ENCODE measurements at places on chromosomes 6 and 20.

GRCh38 chr6:124482071-124482491, 480.2 kb upstream of the RNF217 start:
- no peak for DNase-seq

GRCh38 chr20:19808498-19808897, 50.4 kb downstream of the RIN2 start:
- no peak for DNase-seq

DNA sequence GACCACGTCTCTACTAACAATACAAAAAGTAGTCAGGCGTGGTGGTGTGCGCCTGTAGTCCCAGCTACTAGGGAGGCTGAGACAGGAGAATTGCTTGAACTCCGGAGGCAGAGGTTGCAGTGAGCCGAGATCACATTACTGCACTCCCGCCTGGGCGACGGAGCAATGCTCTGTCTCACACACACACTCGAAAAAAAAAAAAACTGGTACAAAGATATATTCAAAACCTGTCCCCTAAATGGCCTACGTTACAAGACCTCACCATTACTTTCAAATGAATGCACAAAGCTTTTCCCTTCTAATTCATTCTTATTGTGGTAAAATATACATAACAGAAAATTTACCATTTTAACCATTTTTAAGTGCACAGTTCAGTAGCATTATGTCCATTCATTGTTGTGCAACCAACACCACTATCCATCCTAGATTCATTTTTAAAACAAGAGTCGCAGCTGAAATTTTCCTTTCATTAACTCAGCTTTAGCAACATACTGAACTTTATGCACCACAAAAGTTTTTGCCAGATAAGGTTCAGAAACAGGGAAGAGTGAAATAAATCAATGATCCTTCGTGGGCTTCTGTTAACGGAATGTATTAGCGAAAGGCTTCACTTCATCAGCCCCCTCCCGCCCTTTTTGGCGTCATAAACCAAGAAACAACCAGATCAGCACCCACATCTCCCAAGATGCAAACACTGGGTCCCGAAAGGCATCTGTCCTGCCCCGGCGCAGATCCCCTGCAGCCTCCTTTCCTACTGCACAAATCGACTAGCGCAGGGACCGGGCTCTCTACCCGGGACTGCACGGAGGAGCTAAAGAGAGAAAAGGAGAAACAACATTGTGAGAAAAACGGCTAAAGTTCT, 825 bp upstream of the FAM135A start:
- no peak for DNase-seq

DNA sequence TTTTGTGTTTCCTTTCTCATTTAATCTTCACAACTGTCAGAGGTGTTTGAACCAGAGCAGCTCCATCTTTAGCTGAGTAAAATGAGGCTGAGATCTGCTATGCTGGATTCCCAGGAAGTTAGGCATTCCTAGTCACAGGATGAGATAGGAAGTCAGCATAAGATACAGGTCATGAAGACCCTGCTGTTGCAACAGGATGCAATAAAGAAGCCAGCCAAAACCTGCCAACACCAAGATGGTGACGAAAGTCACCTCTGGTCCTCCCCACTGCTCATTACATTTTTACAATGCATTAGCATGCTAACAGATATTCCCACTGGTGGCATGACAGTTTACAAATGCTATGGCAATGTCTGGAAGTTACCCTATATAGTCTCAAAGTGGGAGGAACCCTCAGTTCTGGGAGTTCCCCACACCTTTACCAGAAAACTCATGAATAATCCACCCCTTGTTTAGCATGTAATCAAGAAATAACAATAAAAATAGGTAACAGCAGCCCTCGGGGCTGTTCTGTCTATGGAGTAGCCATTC, 262.2 kb upstream of the FERMT1 start:
- DNase-seq = no peak

GRCh38 chr20:20772497-20773085, 60.1 kb upstream of the RALGAPA2 start:
- no peak for DNase-seq

GRCh38 chr6:56288347-56288746, 41.0 kb upstream of the COL21A1 start:
- no peak for DNase-seq

DNA sequence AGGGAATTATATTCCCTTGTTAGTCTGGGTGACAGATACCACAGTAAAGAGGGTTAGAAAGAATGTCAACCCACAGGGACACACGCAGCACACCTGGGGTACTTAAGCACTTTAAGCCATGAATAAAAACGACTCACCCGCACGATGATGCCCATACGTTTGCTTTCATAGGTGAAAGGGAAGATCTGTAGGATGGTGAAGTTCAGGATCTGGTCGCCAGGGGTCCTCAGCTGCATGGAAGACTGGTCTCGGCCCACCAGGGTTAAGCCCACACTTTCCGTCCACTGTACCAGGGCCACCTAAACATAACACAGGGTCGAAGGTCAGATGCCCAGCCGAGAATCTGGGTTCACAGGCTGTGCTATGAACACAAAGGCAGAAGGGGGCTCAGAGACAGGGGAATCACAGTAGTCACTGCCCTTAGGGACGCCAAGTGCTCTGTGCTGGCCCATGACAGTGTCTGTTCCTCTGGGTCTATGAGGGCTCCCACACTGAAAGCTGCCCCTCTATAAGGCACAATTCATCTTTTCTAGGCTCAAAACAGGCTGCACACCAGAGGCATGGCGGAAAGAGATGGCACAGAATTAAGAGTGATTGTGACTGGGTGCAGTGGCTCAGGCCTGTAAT, 96.8 kb upstream of the NFATC2 start:
- DNase-seq = peak; percentile 47

DNA sequence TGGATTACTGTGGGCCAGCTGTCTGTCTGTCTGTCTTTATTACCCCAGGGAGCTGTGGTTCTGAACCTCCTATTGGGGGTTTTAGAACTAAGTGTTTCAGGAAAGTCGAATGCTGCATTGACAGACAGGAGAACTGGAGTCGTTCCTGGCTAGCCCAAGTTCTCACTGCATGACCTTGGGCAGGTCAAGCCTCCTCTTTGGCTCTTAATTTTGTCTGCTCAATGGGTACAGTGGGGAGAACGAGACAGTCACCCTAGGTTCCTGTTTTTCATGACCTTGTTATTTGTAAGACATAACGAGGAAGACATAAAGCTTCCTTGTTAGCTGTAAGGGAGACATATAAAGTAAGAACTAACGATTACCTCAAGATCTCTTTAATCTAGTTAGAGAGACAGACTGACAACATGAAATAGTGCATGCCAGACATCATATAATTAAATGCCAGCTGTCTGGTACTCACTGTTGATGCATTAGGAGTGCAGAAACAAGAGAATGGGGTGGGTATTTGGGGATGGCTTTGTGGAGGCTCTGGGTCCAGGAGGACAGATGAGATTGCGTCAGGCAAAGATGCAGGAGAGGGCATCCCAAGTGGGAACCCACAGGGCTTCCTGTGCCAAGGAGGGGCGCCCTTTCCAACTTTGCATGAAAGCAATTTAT, 3.7 kb upstream of the CCDC167 start:
- no peak for DNase-seq

- DNase-seq = no peak
Measured at GRCh38 chr6:42104804-42105125, 37.7 kb downstream of the C6orf132 start.

DNA sequence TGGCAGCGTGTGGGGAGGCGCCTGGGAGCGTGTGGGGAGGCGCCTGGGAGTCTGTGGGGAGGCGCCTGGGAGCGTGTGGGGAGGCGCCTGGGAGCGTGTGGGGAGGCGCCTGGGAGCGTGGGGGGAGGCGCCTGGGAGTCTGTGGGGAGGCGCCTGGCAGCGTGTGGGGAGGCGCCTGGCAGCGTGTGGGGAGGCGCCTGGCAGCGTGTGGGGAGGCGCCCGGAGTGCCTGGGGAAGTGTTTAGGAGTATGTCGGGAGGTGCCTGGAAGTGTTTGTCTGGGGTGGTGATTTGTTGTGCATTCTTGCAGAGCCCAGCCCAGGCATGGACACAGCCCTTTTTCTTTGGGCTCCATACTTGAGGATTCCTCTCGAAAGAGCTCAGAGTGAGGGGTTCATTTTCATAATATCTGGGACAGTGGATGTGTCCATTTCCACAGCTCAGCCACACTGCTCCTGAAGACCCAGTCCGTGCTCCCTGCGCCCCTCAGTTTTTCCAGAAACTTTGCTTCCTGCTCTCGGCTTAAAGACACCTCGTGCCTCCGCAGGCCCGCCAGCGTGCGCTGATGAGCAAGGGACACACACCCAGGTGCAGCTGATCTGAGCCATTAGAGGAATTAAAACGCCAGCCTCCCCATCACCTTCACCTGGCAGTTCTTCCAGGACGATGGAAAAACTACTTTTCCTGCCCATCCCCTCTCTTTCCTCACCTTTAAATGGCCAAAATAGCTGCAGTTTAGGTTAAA, 172.2 kb upstream of the THBS2 start:
- no peak for DNase-seq

- no peak for DNase-seq
Measured at GRCh38 chr20:47927385-47927851, 142.1 kb upstream of the SULF2 start.

- no peak for DNase-seq
Measured at GRCh38 chr6:10033223-10033829, 381.5 kb downstream of the TFAP2A start.

GRCh38 chr6:93550551-93551276, 131.4 kb upstream of the EPHA7 start:
- no peak for DNase-seq

DNA sequence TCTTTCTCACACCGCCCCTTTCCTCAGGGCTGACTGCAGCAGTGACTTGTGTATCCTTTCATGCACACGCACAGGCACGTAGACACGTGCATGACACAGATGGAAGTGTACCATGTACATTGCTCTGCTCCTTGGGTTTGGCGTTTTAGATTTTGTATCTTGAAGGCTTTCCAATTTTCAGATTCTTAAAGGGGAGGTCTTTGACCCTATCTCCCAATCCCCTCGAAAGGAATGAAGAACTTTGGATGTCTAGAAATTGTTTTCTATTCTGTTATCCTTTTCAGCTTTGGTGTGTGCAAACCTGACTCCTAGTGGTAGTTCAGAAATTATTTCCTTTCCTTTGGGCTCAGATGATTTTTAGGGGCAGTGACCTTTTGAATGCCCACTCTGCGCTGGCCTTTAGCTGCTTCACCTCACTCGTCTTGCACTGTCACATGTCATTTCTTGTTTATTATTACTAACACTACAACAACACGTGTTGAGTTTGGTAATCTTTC, 63.0 kb downstream of the HIVEP1 start:
- DNase-seq = peak; percentile 4

GRCh38 chr6:159232751-159233150, 63.6 kb downstream of the FNDC1 start:
- no peak for DNase-seq

DNA sequence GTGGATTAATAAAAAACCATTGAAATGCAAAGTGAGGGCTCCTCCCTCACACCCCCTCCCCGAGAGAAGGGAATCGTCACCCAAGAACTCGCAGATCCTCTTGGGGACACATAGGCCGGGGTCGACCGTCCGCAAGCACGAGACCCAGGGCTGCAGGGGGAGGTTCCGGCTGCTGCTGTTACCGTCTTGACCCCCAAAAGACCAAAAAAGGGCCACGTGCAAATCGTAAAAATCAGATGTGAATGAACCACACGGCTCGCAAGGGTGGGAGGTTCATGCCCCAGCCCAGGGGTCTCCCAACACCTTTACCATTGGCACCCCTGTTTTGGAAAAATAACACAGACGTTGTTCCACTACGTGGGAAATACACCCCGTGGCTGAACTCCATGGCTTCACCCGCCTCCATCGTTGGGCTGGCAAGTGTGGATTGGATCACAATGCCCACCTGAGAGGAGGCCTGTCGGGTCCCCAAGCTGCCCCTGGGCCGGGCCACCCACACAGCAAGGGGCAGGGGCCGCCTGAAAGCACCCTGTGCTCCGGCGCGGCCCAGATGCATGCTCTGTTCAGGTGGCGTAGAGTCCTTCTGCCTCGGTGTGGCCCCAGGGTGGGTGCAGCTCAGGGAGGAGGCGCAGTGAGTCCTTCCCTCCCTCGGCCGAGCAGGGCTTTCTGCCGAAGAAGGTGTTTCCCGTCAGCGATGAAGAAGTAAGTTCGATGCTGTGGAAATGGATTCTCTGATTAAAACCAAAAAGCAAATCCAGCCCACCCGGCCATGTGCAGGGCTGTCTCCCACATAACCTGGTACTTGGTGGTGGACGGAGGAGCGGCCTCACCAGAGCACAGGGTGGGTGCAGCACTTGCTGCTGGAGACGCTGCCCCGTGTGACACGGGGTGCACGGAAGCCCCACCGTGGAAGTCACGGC, 85.0 kb downstream of the YTHDF1 start:
- DNase-seq = no peak

DNA sequence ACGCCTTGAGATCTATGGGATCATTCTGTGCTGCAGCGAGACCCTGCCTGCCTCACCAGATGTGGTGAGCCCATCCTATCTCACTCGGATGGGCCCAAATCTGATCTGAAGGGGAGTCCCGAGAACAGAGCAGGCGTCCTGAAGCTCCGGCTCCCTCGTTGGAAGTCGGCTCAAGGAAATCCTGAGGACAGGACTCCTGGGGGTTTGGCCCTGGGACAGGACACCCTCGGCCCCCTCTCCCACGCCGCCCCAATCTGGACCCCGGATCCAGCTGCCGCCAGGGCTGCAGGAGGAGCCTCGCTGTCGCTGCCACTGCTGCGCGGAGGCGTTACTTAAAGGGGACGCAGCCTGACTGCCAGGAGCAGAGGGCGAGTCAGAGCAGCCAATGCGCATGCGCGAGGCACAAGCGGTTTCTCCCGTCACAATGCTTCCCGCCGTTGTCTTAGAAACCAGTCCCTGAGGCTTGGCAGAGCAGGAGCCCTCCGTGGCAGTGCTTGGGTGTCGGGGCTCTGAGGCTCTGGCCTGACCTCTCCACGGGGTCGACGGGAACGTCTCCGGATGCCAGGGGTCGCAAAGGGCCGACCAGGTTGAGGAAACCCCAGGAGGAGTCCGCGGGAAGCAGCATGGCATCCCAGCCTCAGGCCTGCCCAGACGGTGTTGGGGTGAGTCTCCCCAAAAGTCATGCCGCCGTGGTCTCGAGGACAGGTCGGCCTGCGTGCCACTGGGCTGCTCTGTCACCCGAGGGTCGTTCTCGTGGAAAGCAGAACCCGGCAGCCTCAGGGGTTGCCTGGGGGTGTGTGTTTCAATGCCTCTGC, 1567.8 kb upstream of the DEFB115 start:
- DNase-seq = no peak

DNA sequence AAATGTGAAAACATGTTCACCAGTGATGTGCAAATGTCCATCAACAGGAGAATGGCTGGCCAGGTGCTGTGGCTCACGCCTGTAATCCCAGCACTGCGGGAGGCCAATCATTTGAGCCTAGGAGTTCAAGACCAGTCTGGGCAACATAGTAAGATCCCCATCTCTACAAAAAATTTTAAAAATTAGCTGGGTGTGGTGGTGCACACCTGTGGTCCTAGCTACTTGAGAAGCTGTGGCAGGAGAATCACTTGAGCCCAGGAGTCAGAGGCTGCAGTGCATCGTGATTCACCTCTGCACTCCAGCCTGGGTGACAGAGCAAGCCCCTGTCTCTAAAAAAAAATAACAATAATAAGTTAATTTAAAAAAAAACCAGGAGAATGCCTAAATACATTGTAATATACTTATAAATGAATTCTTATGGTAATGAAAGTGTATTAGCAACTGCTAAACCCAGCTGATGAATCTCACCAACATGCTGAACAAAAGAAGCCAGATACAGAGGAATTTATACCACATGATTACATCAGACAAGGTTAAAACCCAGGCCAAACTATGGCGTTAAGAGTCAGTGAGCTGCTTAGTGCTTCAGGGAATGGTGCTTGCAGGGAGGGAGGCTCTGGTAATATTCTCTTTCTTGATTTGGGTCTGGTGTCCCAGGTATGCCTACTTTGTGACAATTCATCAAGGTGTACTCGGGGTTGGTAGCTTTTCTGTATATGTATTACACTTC, 36.4 kb downstream of the RPP40 start:
- DNase-seq = no peak

Measured in RKO (cell line).